ENCODE measurements at places on chromosomes 1 and 21.

GRCh38 chr1:53082826-53083455 is 20.9 kb downstream of the PODN start:
- DNase-seq, result no peak

- no peak for DNase-seq
Observed at GRCh38 chr1:216794586-216794985, 71.4 kb upstream of the ESRRG start.

- DNase-seq, result peak; percentile 36
Observed at GRCh38 chr1:222928212-222928611, 113.4 kb downstream of the DISP1 start.

- DNase-seq, result no peak
Observed at GRCh38 chr21:46662367-46662654, 26.8 kb downstream of the PRMT2 start.

DNA sequence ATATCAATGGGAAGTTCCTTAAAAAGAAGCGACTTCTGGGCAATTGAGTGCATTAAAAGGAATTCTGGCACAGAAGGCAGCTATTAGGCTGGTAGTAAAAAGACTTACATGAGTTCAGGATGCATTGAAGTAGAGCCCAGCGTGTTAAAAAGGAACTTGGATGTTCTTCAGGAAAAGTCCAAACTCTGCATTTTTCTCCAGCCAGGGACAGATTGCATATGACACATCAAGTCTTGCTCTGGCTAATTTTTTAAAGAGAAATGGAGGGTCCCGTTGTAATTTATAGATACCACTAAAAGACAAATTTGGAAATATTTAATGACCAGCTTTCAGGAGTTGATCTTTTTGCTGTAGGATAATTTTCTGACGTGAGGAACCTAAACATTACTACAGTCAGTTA is 1.2 kb downstream of the TPRG1L start:
- no peak for DNase-seq

GRCh38 chr1:63611231-63611630 is 18.0 kb downstream of the PGM1 start:
- DNase-seq, result no peak

DNA sequence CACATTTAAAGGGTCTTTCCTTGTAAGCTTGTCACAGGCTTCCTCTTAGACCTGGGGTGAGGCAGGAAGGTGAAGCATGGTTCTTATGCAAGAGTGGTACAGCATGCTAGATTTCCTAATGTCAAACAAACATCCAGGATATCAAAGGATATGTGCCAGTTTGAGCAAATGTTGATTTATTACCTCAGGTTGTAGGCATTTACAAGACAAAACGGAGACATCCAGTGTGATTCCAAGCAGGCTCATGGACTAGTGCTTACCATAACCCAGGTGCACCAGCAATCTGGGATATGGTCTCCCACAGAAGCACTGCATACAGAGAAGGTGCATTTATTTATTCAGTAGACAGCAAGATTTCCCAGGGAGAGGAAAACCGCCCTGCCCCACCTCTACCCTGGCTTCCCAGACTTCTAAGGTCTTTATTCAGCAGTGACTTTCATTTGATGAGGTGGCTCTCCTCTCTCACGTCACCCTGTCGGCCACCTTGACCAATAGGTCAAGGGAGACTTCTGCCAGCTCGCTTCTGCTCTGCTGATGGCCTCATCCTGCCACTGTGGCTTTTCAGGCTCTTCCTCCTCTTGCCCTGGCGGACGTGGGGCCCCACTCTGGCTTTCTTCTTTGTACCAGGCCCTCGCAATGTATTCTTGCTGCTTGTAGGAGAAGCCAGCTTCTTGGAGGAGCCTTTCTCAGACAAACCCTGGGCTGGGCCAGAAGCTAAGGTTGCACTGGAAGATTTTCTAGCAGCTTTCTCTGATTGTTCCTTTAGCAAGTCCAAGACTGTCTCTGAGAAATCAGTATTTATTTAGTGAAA is 25.6 kb downstream of the HHIPL2 start:
- DNase-seq, result no peak

GRCh38 chr1:8419172-8419571 is 101.3 kb downstream of the SLC45A1 start:
- no peak for DNase-seq

DNA sequence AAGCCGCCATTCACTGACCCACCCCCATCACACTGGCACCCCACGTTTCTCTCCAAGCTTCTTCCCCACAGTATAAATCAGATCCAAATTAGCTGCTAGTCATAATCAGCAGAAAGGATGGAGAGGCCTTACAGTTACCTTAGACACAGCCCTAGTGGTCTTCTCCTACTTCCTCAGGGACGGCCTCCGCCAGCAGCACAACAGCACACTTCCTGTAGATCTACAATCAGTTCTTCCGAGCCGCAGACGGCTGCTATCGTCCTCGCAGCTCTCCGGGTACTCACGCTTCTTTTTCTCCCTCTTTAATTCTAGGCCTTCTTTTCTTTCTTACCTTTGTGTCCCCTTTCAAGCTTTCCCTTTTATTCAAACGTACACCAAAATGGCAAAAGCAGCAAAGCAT is 313.5 kb downstream of the SMYD3 start:
- no peak for DNase-seq

- no peak for DNase-seq
Observed at GRCh38 chr1:44422161-44422560, 17.1 kb downstream of the RNF220 start.

- DNase-seq, result no peak
Observed at GRCh38 chr1:93638981-93639380, 42.7 kb downstream of the BCAR3 start.

DNA sequence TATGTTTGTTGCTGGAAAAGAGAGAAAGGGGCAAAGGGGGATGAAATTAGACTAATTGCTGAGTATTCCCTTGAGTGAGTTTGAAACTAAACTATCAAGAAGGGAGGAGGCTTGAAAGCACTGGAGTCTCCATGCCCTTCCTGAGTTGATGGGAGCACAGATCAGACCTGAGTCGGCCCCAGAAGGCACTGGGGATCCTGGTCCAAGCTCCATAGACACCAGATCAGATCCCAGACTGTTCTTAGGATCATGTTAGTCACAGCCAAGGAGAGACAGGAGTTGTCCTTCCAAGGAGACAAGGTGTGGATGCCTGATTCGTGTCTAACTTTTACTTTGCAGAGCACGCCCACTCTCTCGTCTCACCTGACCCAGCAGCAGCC is 152.3 kb downstream of the NR5A2 start:
- DNase-seq, result no peak

- DNase-seq, result no peak
Observed at GRCh38 chr1:234520908-234521817, 42.2 kb upstream of the TARBP1 start.

DNA sequence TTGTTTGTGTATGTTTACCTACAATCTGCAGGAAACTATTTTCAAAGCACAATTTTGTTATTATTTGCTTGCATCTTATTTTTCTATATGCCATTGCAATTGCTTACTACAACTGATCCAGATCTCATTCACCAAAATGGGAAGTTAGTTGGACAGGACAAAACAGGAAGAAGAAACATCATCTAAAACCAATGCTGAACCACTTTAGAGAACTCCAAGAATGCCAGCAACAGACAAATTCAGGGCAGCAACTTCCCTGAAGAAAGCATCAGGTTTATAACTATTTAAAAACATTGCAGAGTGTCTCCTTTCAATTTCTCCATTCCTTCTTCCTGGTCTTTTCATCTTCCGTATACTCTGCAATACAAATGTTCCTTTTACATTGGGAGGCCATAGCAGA is 82.4 kb upstream of the SMYD2 start:
- no peak for DNase-seq

GRCh38 chr1:86695400-86695799 is 9.0 kb upstream of the SH3GLB1 start:
- DNase-seq, result no peak

GRCh38 chr1:192445241-192445640 is 128.4 kb downstream of the RGS21 start:
- no peak for DNase-seq

DNA sequence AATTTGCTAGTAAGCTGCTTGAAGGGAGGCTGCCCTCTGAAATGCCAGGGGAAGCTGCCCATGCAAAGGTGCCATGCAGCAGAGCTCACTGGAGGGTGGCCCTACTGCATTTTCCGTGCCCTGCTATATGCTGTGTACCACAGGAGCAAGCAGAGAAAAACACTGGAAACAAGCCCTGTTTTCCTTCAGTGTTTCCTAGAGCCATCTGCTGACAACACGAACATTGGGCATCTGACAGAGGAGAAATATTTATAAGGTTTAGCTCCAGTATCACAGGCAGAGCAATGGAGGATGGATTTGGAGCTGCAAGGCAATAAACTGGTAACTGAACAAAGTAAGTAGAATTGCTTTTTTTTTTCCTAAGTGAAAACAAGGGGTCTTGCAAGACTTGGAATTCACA is 198.4 kb downstream of the USP25 start:
- DNase-seq, result no peak

- peak; percentile 68 for DNase-seq
Observed at GRCh38 chr1:16009030-16009460, 5.0 kb downstream of the SRARP start.

- DNase-seq, result no peak
Observed at GRCh38 chr1:30363031-30363430, 360.4 kb downstream of the MATN1 start.

- no peak for DNase-seq
Observed at GRCh38 chr1:227223171-227223806, 95.0 kb downstream of the CDC42BPA start.

DNA sequence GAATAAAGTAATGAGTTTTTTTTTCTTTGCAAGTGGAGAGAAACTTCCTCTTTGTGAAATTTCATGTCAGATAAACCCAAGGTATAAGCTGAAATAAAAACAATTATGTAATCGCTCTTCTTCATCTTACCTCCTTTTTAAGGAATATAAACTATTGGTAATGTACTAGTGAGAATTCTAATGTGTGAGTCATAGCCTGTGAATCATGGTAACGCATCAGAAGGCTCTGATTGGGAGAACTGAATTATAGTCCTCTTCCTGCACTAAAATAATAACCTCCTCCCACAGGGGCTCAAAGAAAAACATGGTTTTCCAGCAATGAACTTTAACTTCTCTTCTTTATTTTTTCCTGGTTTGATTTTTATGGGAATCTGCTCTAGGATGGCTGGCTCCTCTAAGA is 57.1 kb upstream of the COX20 start:
- no peak for DNase-seq

DNA sequence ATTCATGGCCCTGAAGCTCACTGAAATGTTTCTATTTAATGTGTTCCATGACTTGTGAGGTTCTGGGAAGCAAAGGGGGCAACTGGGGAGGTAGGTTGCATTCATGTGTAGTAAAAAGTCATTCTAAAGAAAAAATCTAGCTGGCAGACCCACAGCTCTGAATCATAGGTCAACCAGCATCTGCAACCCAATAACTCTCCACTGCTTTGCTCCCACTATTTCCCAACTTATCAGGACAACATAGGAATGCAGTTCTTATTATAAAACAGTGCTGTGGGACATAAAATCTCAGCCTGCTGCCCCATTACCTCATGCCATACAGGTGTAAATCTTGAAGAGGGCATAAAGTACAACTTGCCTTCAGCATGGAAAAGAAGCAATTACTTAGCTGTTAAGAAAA is 576.1 kb upstream of the PTBP2 start:
- no peak for DNase-seq

DNA sequence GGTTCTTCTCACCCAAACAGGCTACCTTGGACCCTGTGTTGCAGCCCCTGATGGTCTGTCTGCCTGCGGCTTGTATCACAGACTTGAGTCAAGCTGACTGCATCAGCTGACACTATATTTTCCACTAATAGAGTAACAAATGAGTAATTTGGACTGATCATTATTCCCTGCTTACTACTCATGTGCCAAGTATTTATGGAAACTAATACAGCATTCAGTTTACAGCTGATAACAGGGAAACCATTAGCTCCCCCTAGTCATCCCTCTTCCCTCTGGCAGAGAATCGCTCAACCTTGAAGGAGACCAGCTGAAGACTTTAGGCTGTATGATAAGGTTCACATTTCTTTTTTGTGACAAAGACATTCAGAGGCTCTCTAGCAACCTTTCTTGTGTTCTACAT is 116.6 kb upstream of the SYT6 start:
- DNase-seq, result no peak

DNA sequence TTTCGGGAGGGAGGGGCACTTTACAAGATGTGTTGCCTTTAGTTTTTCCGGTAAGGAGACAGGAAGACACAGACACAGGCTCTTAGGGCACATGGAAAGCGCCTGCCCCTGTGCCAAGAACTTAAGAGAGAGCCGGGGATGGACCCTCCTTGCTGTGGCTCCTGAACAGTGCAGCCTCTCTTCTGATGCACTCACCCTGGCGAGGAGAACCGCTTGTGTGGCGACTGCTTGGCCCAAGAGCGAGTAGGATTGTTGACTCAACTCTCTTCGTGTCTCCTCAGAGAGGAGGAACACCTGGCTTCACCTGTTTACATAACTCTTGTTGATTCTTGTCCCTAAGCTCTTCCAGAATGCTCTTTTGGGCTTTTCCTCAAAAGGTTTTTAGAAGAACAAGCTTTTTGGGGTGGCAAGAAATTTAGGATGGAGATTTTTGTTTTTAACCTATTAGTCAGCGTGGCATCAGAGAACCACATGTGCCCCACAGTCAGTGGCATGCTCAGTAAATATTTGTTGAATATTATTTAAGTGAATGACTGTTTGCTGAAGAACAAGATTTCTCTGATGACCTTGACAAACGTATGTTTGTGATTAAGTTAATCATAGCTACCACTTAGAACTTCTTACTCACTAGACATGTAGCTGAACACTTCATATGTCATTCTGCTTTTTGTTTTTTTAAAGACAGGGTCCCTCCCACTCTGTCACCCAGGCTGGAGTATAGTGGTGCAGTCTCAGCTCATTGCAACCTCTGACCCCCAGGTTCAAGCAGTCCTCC is 60.6 kb downstream of the NFIA start:
- peak; percentile 48 for DNase-seq

DNA sequence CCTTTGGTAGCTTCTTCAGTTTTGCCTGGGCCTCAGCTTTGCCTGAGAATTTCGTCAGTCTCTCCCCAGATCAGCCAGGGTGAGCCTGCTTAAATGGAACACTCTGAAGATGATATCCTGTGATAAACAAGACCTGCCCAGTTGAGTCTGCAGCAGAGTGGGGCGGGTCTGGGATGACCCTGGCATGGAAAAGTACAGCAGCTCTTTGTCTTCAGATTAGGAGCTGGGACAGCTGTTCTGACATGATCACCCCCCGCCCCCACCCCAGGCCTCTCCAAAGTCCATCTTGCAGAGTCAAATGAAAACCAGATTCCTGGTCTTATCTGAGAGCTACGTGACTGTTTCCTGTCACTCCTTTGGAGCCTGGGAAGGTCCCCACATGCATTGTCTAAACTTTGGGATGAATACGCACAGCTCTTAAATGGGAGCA is 2.2 kb upstream of the TMEM51 start:
- no peak for DNase-seq

GRCh38 chr1:112464501-112464900 is 44.3 kb upstream of the WNT2B start:
- DNase-seq, result no peak
